ENCODE measurements at places on chromosomes 13 and 19.

DNA sequence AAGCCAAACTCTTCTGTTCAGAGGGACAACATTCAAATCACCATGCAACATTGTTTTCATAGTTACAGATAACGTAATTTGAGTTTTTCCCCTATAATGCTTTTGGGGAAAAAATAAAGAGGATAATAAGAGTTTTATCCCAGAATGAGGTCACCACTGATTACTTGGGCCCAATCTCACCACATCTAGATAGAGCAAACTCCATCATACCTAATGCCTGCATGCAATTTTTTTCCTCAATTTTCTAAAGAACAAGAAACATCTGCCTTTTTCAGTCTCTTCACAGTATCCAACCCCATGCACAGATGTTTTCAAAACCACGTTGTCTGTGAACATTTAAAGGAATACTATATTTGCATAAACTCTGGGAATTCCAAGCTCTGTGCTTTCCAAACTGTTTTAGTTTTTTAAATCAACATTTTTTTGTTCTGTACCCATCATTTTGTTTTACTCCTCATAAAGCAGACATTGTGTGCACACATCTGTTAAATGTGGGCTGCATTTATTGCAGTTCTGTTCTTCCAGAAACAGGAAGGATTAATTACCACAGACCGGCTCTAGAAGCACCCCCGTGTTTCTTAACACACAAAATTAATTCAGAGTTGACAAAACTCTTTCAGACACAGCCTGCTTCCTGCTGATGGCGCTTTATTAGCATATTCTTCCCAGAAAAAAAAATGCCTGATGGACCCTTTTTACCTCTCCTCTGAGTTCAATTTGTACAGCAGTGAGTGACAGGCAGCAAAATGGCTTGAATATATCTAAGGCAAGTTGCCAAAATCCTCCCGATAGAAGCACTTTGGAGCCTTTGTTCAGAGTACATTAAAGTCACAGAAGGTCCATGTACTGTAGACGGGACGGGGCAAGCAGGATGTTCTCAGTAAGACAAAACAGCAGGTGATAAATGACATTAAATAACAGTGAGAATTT, 1171.9 kb downstream of the EFNB2 start:
- peak; percentile 49 for DNase-seq

GRCh38 chr13:31208559-31209122, 8.9 kb downstream of the B3GLCT start:
- no peak for DNase-seq

GRCh38 chr13:42320375-42320787, 48.4 kb downstream of the AKAP11 start:
- DNase-seq = no peak

GRCh38 chr19:45954156-45954555, 19.5 kb downstream of the NOVA2 start:
- DNase-seq = no peak

DNA sequence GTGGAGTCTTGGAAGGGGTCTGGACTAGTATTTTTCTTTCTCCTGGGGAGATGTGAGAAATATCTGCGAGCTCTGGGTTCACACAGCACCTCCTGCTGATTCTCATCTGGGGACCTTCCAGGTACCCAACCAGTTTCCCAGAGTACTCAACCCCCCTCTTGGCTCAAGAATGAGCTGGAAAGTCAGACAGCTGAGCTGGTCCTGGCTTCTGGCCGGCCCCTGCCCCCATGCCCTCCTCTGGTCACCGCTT, 2.2 kb upstream of the PDE4A start:
- DNase-seq = no peak
